ENCODE measurements at places on chromosomes 13 and 19.

DNA sequence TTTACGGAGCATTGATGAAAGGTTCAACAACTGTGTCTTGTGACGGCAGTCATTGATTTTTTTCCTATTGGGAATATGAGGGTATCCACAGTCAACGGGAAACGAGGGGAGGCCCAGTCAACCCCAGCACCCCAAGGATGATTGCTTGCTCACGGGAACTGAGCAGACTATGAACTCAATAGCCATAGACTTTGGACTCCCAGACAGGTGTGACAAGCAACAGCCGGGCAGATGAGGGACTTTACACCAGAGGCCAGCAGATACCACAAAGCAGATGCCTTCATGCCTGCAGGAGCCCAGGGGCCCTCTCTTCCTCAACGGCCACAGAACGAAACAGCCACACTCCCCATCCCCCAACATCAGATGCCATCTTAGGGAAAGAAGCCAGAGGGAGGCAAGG, 80.3 kb upstream of the FLT1 start:
- DNase-seq: no peak

DNA sequence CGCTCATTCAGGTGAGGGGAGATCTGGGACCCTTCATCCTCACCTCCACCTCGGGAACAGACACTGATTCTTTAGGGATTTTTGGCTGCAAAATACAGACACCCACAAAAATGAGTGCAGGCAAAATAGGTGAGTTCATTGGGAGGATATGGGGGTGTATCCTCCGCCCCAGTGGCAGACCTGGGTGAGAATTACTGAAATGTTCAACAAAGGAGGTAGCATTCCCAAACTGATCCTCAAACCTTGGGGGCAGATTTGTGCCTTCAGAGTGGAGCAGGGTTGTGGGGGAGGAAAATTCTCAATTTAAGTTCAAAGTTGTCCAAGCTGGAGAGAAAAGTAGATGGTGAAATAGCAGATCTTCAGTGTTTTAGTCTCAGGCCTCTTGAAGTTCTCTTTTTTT, 31.3 kb upstream of the SIN3B start:
- no peak for DNase-seq

- no peak for DNase-seq
Observed at GRCh38 chr13:41917641-41918040, 43.3 kb downstream of the VWA8 start.

DNA sequence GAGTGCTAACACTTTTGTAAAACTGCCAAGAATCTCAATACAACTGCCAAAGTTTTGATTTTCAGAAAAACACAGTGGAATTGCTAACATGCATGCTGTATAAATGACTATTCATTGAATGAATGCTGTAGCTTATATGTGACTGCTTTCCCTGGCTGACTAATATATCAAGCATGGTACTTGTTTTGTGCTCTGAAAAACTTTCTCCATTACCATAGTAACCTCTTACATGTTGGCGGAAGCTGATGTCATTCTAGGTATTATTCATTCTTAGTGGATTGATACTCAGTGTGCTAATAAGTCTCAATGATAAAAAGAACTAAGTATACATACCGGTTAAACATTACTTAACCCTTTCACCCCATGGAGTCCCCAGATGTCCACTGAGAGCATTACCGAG, 166.1 kb upstream of the MYO16 start:
- DNase-seq: no peak

DNA sequence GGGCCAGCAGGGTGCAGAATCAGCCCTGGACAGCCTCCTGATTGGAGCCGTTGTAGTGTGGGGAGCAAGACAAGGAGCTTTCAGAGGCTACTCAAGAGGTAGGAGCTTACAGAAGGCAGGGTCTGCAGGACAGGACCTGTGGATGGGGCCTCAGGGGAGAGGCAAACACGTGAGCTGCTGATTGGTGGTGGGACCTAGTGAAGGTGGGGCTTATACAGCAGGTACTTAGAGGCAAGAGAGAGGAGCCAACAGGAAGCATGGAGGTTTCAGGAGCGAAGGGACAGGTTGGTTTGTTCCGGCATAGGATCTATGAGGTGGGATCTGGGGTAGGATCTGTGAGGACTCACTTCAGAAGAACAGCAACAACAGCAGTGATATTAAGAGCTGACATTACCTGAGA, 32.4 kb downstream of the ZSWIM4 start:
- DNase-seq: peak; percentile 43

DNA sequence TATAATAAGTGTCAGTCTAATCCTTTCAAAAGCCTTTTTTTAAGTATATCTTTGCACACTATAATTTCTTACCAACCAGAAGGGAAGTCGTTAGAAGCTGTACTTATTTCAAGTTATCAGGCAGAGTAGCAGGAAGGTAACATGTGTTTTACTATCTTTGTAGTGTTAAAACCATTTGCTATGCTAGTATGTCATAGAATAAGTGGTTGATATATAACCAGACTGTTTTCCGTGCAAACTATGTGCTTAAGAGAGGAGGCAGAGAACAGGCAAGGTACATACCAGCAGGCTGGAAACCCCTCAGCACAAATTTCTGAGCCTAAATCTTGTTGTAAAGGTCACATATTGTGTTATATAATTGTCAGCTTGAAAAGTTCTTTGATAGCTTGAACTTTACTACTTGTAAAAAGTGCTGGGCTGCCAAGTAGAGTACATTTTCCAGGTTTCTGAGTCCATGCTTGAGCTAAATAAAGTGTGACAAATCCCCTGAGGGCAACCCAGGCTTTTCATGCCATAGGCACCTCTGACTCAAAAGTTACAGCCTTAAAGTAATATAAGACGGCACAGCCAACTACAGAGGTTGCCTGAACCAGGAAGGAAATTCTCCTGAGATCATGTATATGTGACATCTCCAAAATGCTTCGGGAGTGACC, 1297.4 kb downstream of the PCDH9 start:
- no peak for DNase-seq

GRCh38 chr13:24124789-24125476, 35.6 kb upstream of the SPATA13 start:
- DNase-seq: no peak

GRCh38 chr19:8261347-8261746, 46.8 kb downstream of the CD320 start:
- no peak for DNase-seq

DNA sequence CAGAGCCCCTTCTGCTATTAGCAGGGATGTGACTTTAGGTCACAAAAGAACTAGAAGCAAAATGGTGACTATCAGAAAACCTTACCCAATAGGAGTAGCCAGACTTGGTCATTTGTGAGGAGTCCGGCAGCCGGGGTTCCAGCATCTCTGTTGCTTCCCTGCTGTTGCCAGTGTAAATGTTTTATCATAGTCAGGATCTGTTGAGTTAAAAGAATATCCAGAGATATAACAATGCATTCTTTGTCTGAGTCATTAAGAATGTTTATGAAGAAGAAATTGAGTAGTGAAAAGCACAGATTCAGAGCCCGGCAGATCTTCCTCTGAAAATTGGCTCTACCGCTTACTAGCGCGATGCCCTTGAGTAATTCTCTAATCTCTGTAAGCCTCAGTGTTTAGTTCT, 84.2 kb downstream of the COL4A2 start:
- no peak for DNase-seq

- no peak for DNase-seq
Observed at GRCh38 chr13:40579535-40579934, 86.9 kb downstream of the FOXO1 start.

GRCh38 chr13:81664872-81665271, 1323.9 kb upstream of the SPRY2 start:
- DNase-seq: no peak

DNA sequence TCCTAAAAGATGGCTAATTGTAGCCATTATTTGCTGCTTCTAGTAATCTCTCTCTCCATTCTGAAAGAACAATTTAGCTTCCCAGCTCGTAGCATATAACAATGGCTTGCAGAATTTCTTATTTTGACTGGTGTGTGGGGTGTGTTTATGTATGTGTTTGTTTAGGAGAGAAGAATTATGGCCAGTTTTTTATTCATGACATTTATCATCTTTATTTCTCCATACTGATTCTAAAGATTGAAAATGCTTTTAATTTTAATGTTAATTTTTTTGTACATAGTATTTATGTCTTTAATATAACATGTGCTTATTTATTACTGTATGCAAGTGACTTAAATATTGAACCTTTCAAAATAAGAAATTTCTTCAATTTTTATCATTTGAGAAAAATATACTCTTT, 115.8 kb upstream of the TMTC4 start:
- no peak for DNase-seq

GRCh38 chr13:107864543-107865317, 350.6 kb downstream of the LIG4 start:
- no peak for DNase-seq

DNA sequence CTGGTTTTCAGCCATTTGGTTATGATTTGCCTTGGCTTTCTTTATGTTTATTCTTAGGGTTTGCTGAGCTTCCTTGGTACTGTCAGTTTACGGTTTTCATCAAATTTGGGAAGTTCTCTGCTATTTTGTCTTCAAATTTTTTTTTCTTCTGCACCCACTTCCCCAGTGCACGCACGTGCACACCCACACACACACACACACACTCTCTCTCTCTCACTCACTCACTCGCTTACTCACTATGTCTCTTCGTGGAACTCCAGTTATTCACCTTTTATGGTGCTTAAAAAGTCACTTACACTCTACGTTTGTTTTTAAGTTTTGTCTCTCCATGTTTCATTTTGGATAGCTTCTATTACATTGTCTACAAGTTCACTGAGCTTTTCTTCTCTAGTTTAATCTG, 7.1 kb downstream of the AKAP11 start:
- no peak for DNase-seq

GRCh38 chr13:78599645-78600279, 3.6 kb downstream of the POU4F1 start:
- DNase-seq: no peak

GRCh38 chr13:90926459-90926858, 421.0 kb upstream of the MIR17HG start:
- peak; percentile 40 for DNase-seq
